ENCODE measurements at places on chromosomes 2 and 18.

- no peak for DNase-seq
These were observed 8.7 kb upstream of the TGIF1 start for GRCh38 chr18:3441290-3441689.

DNA sequence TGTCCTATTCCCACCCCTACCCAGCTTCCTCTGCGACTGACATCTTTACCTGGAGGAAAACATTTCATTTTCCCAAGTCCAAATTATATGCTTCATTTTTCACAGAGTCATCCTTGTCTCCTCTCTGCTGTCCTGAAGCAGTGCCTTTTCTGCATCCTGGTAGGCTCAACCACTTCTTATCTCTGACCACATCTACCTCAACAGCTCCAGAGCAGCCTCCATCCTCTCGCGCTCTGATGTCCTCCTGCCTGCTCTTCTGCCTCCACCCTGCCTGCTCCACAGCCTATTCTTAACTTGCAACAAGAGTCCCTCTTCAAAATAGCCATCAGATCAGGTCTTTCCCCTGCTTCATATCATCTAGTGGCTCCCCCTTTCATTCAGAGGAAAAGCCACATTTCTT is 457.1 kb downstream of the PARD3B start:
- no peak for DNase-seq

- no peak for DNase-seq
These were observed 4.5 kb upstream of the GKN1 start for GRCh38 chr2:68969736-68970490.

DNA sequence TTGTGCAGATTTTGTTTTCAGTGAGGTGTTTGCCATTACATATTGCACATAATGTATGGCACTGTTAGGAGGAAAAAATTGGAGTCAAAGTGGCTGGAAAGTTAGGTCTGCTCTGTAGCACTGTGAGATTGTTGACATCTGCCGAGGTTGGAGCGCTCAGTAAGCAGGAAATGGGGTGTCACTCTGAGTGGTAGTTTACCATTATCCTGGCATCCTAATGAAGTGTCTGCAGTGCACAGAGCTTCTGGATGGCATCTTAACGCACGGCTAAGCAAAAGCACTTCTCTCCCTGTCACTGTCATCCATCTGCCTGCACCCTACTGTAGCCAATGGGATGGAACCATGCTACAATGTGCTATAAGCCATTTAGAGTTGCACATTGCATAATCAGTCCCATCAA is 561.9 kb downstream of the ARHGAP15 start:
- no peak for DNase-seq

GRCh38 chr18:40577239-40577980 is 1377.6 kb upstream of the PIK3C3 start:
- no peak for DNase-seq

GRCh38 chr2:10493075-10493633 is 45.0 kb upstream of the ODC1 start:
- no peak for DNase-seq

GRCh38 chr2:218281449-218281848 is 10.9 kb downstream of the TMBIM1 start:
- no peak for DNase-seq
